ENCODE measurements at places on chromosomes 6 and 20.

DNA sequence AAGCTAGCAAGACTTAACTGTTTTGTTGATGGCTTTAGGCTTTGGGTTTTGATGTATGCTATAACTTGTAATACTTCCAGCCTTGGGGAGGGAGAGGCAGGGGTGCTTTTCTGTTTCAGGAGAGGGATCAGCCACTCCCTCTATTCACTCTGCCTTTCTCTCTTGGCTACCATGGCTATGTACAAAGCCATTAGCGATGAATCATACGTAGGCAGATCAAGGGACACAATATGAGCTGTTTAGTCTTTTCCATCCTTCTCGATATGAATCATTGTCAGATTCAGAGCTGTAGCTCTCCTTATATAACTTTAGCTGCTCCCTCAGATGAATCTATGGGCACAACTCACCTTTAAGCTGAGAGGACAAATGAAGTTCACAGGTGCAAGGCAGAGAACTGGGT is 230.6 kb downstream of the TSHZ2 start:
- DNase-seq: no peak

- DNase-seq: peak; percentile 76
Observed at GRCh38 chr6:166490671-166491500, 95.6 kb downstream of the RAMACL start.

- DNase-seq: no peak
Observed at GRCh38 chr6:36718560-36718959, 20.9 kb downstream of the RAB44 start.

DNA sequence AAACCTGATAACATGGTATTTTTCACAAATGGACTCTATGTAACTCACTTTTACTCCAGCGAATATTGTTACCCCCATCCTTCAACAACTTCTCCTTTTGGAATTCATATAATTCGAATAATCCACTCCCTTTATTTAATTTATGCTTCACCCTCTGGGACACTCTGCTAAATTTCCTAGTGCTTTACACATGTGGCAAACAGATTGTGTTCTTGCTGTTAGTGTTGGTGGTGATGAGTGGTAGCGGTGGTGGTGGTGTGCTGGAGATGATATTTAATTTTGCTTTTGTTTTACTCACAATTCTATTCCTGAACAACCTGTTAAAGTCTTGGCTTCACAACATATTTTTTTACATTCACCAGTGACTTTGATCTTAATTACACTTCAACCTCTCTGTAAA is 32.8 kb downstream of the HTR1B start:
- DNase-seq: no peak

GRCh38 chr6:118650582-118651281 is 659 bp downstream of the CEP85L start:
- DNase-seq: peak; percentile 40

DNA sequence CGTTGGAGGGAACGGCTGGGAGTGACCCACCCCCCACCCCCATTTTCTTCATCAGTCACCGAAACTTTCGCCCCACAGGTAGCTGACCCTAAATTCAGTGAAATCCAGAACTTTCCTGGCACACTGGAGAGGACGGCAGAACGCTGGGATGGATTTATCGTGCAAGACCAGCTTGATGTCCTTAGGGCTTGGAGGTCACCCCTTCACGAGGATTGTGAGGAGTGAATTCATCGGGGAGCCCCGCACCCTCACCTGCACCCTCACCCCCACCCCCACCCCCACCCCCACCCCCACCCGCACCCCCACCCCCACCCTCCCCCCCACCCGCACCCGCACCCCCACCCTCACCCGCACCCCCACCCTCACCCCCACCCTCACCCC is 13.3 kb upstream of the TCFL5 start:
- no peak for DNase-seq

DNA sequence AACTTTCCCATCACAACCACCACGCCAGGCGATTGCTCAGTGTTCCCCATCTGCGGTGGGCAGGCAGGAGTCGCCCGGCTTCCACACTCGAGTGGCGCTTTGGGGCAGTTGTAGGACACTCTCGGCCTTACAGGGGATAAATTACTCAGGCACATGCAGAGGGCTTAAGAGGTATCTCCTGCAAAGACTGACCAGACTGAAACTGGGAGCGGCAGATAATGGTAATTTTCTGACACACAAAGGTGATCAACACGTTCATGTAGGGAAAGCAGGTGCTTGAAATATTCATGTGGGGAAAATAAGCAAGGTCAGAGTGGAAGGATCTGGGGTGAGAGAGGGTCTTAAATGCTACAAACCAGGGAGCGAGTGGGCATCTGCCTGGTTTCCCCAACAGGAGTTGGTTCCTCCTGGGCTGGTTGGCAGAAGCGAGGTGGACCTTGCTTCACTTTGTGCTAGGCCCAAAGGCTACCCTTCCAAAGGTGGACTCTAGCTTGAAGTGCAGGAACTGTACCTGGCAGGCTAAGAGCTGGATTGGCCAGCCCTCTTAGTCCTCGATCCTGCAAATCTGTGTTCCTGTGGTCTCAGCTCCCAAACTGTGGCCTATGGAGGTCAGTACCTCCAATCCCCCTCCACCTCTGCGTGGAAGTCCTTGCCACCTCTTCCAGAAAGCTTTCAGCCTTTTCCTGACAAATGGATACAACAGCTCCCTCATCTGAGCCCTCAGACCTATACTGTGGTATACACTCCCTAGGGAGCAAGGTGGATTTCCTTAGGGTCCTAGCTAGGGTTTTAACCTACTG is 16.7 kb downstream of the PLAGL2 start:
- no peak for DNase-seq

GRCh38 chr6:124661097-124661661 is 301.1 kb upstream of the RNF217 start:
- DNase-seq: no peak
